GF-D8 (cell line): ENCODE measurements at places on chromosomes 4 and X.

DNA sequence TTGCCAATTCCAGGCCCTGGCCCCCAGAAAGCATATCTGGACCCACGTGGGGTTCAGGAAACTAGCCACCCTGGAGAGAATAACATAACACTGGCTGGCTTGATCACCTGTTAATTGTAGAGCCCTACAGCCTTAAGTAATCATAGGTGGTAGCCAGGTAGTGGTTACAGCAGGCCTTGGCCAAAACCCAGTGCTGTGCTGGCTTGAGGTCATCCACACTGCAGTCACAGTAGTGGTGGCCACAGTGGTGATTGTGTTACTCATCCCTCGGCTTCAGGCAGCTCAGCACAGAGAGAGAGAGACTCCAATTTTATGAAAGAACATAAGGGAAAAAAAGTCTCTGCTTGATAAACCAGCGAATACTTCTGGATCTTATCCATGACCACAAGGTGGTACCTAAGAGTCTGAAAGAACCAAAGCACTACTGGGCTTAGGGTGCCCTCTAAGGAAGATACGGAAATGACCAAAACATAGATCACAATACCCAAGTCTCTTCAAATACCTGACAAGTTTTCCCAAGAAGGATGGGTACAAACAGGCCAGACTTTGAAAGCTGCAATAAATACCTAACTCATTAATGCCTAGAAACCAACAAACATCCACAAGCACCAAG, 46.6 kb upstream of the CDX4 start:
- no peak for DNase-seq

DNA sequence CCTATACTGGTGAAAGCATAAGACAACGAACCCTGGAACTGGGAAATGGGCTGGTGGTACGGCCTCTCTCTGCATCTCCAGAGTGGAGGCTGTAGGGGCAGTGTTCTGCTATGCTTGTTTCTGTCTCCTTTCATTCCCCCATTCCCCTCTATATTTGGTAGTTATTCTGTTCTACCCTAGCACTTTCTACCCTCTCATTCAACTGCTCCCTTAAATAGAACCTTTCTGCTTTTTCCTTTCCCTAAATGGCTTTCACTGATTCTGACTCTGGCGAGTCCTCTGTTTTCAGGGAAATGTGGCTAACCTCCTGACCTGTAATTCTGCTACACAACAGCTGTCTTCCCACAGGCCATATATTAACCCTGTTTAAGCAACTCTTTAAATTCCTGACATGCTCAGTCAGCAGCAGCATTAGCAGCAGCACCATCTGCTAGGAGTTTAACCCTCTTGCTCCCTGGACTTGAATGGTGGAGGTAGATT, 94.2 kb downstream of the CXCL13 start:
- no peak for DNase-seq

DNA sequence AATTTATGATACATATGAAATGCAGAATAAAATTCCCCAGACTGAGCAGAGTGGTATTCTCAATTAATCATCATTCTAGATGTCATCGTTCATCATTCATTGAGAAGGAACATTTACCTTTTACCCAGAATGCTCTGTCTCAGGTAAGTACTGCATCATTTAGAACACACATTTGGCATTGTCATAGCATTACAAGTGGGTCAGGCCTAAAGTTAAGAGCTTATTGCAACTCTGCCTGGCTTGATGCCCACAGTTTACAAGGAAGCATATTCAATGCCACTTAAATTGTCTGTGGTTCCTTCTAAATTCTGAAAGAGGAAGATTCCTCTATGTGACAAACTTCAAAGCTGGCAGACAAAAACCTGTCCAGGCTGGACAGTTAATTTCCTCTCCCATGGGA, 87.3 kb downstream of the CAMK2D start:
- DNase-seq, result no peak

- DNase-seq, result no peak
Observed at GRCh38 chr4:19596342-19596741, 655.4 kb upstream of the SLIT2 start.

DNA sequence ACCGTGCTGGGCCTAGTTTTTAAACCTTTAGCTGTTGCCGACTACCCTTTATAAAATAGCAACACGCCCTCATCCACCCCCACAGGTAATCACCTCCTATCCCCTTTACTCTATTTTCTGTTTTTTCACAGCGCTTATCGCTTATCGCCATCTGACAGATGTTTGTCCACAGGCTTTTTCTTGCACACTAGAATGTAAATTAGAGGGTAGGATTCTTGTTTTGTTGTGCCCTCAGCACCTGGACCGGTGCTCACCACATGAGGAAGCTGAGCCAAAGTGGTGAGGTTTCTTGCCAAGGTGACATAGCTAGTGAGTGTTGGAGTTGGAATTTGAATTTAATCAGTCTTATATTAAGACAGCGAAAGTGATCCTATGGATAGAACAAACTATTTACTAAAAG, 2.9 kb upstream of the RBBP7 start:
- DNase-seq, result no peak

DNA sequence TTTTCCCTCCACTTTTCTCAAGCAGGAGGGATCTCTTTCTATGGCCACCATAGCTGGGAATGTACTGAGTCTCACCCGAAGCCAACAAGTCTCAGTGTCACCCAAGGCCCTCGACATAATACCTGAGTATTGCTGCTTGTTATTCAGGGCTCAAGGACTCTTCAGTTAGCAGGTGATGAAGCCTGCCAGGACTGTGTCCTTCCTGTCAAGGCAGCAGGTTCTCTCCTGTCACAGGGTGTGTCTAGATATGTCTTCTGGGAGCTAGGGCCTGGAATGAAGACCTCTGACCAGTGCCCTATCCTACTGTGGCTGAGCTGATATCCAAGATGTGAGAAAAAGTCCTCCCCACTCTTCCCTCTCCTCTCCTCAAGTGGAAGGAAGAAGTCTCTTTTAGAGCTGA, 391.0 kb upstream of the DIPK2B start:
- no peak for DNase-seq

- no peak for DNase-seq
Observed at GRCh38 chr4:74423104-74423503, 21.8 kb upstream of the AREG start.
